ENCODE measurements at places on chromosomes 7 and 10.

DNA sequence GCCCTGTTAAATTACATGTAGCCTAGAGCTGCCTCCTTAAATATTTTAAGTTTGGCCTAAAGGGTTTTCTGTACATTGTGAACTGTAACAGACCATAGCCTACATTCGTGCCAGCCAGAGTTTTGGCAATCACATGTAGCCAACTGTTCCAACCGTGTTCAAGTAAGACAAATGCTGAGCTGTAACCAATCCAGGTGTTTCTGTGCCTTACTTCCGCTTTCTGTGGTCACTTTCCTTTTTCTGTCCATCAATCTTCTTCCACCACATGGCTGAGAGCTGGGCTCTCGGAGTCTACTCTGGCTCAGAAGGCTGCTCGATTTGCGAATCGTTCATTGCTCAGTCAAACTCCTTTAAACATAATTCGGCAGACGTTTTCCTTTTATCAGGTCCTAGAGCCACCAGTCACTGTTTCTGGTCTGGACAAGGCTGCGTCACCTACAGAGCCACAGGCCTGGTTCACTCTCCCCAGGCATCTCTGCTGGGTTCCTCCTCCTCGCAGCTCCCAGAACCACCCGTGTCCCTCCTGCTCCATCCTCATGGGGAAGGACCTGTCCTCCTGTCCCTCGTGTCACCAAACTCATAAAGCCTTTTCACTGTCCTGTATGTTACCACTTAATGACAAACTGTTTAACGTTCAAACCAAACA lies 158.0 kb upstream of the RHEB start:
- DNase-seq, result no peak

GRCh38 chr7:158093156-158093796 lies 494.3 kb downstream of the PTPRN2 start:
- DNase-seq, result no peak

- DNase-seq, result no peak
Observed at GRCh38 chr7:142796001-142796500, 25.3 kb downstream of the PRSS2 start.

DNA sequence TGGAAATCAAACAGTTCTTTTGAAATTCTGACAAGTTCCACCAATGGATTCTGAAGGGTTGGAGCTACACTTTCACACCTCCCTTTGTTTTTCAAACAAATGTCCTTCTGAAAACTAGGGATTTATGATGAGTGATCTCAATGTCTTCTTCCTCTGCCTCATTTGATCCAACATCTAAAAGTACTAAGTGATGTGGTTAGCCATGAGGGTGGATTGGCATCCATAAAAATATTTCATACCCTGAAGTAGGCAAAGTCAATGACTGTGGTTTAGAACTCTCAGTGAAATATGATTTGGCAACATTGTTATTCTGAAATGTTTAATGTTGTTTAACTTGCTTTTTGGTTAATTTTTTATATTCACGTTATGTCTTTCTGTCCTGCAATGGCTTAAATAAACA lies 136.9 kb downstream of the MBL2 start:
- DNase-seq, result no peak

- DNase-seq, result no peak
Observed at GRCh38 chr7:63112764-63113712, 885.6 kb upstream of the ZNF722 start.

DNA sequence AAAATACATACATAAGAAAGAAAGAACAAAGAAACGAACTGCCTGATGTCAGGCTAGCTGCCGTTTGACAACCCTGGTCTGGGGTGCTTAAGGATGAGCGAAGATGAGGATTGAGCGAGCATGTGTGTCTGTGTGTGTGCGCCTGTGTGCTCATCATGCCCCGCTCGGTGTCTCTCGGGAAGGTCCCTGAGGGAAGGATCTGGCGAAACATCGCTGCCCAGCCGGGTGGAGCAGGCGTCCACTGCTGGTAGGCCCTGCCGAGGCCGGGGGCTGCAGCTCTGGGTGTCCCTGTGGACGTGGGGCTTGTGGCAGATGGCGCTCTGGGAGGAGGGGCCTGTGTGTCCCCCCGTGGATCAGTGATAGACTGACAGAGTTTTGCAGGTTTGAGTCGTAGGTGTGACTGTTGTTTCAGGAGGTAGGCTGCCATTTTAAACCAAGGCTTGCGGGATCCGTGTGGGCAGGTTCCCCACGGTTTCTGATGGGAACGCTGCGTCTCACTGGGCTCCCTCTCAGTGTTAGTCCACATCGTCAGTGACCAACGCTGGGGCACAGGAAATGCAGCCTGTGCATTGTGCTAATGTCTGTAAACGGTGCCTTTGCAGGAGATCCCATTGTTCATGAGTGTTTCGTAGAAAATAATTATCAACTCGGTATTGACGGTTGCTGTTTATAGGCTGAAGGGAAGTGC lies 5.9 kb upstream of the SUN1 start:
- no peak for DNase-seq

DNA sequence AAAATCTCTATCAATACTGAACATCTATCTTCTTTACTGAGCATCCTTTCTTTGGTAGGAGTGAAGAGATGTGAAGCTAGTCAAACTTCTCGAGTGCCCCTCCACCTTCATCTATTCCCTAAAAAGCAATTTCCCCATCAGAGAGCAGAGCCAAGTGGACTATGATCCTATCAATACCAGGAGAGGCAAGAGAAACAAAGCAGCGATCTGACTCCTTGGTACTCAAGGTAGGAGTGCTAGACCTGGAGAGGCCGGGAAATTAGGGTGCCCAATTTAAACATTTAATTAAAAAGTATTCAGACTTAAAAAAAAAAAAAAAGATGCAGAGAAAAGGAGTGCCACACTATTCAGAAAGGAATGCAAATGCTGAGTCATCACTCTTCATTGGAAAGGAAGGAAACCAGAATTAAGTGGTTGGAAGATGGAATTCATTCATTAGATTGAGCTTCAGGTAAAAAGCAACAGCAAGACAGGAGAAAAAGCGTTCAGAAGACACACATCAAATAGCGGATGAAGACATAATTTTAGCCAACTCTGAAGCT lies 1.6 kb downstream of the TIAL1 start:
- no peak for DNase-seq

DNA sequence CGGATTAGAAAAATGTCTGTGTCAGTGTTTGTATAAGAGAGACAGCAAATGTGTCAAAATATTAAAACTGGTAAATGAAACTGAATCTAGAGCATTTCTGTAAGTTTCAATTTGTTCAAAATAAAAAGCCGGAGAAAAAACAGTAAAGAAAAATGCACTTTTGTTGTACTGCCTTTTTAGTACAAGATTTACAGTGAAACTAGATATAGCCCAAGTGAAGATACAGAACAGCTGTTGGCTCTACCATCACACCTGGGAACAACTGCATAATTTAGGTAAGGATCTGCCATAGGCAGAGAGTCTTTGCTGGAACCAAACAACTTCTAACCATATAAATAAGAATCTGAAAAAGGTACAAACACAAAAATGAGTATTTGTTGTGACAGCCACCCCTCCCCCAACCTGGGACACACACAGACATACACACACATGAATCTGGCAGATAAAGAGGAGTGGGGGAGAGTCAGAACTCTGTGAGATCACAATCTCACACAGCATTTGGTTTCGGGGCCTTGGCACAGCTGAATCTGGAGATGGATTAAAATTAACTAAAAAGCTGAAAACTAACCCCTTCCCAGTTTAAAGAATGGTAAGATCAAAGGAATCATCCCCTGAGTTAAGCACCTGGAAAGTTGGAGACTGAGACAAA lies 54.8 kb downstream of the DPY19L1 start:
- DNase-seq, result no peak
